ENCODE measurements at places on chromosomes 3 and 15. TPM values are rescaled to one million over a fixed set of nuclear protein-coding genes. Genes with fewer than 3 reads are reported as not detected.

- no peak overlapping the region for H3K4me3 ChIP-seq
- H3K4me1 ChIP-seq, result peaks cover 6% of the 10 kb centered on the region
- peak; percentile 23 for DNase-seq
- no peaks in the 10 kb centered on the region for H3K36me3 ChIP-seq
- no peaks in the 10 kb centered on the region for H3K27me3 ChIP-seq
Observed at GRCh38 chr3:100089812-100090668, 24.3 kb downstream of the FILIP1L start.

DNA sequence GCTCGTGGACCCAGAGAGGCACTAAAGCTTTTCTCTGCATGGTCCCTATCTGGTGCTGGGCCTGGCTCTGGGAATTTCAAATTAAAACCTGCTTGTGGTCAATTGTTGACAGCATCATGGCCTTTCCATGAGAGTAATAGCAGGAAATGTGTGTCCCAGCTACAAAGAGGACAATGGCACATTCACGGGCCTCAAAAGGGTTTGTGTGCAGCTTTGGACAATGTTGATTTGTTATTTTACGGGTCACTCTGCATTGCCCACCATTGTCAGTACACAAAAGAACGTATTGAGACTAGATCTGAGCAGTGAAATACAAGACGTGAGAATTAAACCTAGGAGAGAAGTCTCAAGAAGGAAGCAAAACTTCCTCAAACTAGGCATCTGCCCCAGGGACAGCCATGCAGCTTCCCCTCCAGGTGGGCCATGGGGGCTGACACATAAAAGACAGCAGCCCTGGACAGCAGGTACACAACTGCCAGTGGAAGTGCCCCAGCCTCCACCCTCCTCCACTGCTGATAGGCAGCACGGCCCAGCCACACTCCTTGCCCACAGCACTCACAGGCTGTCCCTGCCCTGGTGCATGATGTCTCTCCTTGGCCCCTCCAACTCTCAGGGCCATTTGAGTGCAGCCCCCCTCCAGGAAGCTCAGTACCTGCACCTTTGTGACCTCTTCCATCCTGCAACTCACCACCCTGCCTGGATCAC, 15.9 kb upstream of the LTF start:
- H3K27me3 ChIP-seq, result no peaks in the 10 kb centered on the region
- H3K4me1 ChIP-seq, result no peaks in the 10 kb centered on the region
- DNase-seq, result no peak
- H3K27ac ChIP-seq, result no peak overlapping the region
- no peaks in the 10 kb centered on the region for H3K36me3 ChIP-seq

DNA sequence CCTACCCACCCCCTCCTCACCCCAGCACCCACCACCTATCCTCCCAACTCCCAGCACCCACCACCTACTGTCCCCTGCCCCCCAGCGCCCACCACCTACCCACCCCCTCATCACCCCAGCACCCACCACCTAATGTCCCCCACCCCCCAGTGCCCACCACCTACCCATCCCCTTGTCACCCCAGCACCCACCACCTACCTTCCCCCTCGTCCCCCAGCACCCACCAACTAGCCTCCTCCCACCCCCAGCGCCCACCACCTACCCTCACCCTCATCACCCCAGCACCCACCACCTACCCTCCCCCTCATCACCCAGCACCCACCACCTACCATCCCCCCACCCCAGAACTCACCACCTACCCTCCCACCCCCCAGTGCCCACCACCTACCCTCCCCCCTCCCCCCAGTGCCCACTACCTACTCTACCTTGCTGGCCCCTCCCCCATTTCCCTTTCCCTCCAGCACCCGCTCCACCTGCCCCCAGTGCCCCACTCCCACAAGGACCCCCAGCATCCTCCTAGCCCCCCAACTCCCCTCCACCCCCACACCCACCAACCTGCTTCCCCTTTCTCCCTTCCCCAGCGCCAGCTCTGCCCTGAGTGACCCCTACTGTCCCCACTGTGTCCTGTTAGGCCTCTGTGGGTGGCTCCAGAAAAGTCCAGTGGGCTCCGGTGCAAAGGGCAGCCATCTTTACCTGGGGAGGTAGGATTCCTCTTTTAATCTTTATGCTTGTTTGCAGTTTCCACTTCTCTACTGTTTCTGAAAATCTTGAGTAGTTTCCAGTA, 1.2 kb downstream of the UROC1 start:
- H3K36me3 ChIP-seq, result no peaks in the 10 kb centered on the region
- DNase-seq, result no peak
- H3K27ac ChIP-seq, result no peak overlapping the region

GRCh38 chr15:91461377-91461776, 361.3 kb downstream of the SV2B start:
- no peak for DNase-seq
- no peaks in the 10 kb centered on the region for H3K4me1 ChIP-seq
- H3K27ac ChIP-seq, result no peak overlapping the region
- no peaks in the 10 kb centered on the region for H3K36me3 ChIP-seq
- no peaks in the 10 kb centered on the region for H3K27me3 ChIP-seq

GRCh38 chr3:10081871-10082270, 26.2 kb downstream of the FANCD2OS start:
- no peaks in the 10 kb centered on the region for H3K27me3 ChIP-seq
- H3K27ac ChIP-seq, result no peak overlapping the region
- no peak overlapping the region for H3K4me3 ChIP-seq

Gene FYTTD1
- 38.4 TPM for total RNA-seq

Gene HOMER2
- total RNA-seq, result 25.4 TPM

DNA sequence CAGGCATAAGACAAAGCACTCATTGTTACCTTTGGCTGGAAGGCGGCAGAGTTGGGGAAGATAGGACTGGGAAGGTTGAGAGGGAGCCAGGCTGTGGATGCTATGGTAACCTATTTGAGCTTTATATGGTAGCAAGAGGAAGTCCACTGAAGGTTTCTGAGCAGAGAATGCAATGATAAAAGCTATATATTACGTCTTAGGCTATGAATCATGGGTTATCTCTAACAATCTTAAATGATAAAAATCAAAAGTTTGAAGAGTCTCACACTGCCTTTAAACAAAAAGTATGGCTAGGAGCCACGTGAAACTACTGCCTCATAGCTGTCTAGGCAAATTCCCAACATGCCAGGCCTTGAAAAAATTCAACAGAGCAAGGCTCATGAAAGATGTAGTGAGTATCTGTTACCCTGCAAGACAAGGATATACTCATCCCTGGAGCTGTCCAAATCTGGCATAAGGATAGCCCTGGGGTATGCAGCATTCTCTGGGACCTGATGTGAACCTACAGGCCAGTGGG, 4.1 kb downstream of the P3H2 start:
- no peak for DNase-seq
- no peak overlapping the region for H3K27ac ChIP-seq
- peaks cover 11% of the 10 kb centered on the region for H3K27me3 ChIP-seq
- no peaks in the 10 kb centered on the region for H3K36me3 ChIP-seq

Gene BAHD1
- 13.7 TPM for total RNA-seq

DNA sequence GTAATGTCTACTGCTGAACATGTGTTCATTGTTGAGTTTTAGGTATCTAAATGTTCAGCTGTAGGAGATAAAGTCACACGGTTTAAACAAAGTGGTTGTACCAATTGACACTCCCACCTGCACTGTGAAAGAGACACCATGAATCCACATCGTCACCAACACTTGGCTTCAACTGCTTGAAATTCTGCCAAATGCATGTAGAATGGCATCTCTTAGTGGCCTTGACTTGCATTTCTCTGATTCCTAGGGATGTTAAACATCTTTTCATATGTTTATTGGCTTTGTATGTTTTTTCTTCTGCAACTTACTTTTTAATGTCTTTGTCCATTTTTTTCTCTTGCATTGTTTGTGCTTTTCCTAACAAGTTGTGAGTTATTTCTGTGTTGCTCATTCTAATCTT, 43.4 kb downstream of the RPLP1 start:
- H3K27me3 ChIP-seq, result no peaks in the 10 kb centered on the region
- DNase-seq, result no peak
- no peak overlapping the region for H3K4me3 ChIP-seq
- peaks cover 24% of the 10 kb centered on the region for H3K4me1 ChIP-seq

DNA sequence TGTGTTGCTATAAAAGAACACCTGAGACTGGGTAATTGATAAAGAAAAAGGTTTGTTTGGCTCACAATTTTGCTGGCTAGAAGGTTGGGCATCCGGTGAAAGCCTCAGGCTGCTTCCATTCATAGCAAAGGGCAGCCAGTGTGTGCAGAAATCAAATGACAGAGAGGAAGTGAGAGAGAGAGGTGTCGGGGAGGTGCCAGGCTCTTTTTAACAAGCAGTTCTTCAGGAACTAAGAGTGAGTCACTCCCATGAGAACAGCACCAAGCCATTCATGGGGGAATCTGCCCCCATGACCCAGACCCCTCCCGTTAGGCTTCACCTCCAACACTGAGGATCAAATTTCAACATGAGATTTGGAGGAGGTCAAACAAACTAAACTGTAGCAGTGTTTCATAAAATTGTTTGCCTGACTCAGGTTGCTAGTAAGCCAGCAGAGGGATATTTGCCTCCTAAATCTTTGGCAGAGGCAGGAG, 4.5 kb upstream of the PARP15 start:
- no peaks in the 10 kb centered on the region for H3K36me3 ChIP-seq
- H3K4me1 ChIP-seq, result peaks cover 6% of the 10 kb centered on the region
- DNase-seq, result peak; percentile 11
- no peak overlapping the region for H3K27ac ChIP-seq
- H3K27me3 ChIP-seq, result peaks cover 16% of the 10 kb centered on the region
- H3K4me3 ChIP-seq, result no peak overlapping the region

Gene PPARG
- 0.50 TPM for total RNA-seq

DNA sequence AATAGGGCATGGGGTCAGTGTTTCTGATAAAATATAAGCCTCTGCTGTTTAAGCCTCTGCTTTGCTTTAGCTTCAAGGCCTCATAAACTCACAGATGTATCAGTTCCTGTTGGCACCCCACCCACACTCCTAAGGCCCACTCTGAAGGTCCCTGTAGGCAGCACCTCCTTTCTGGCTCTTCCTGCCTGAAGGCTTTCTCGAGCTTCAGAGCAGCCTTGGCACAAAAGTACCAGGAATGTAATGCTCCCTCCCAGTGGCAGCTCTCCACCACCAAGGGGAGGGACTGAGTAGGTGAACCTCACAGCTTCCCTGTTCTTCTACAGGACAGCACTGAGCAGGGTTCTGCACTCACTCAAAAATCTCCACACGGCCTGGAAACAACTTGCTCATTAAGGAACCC, 102.2 kb downstream of the ABHD5 start:
- H3K36me3 ChIP-seq, result no peaks in the 10 kb centered on the region
- no peak for DNase-seq
- H3K27me3 ChIP-seq, result no peaks in the 10 kb centered on the region
- H3K4me1 ChIP-seq, result no peaks in the 10 kb centered on the region

DNA sequence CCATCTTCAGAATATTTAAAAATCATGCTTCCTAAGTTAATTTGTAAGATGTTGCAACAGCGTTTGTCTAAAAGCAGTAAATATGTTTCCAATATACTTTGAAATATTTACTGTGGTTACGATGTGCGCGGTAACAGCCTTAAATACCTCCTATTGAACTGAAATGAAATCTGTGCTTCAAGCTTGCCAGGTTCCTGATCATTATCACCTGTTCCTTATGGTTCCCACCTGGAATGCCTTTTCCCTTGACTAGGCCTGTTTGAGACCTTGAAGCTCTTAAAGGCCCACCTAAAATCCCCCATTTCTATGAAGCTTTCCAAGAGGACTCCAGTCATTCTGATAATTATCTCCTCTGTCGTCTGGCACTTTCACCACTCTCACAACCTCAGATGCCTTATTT, 146.7 kb downstream of the NAALADL2 start:
- no peaks in the 10 kb centered on the region for H3K4me1 ChIP-seq
- H3K27ac ChIP-seq, result no peak overlapping the region
- H3K4me3 ChIP-seq, result no peak overlapping the region
- no peaks in the 10 kb centered on the region for H3K27me3 ChIP-seq
- no peaks in the 10 kb centered on the region for H3K36me3 ChIP-seq

DNA sequence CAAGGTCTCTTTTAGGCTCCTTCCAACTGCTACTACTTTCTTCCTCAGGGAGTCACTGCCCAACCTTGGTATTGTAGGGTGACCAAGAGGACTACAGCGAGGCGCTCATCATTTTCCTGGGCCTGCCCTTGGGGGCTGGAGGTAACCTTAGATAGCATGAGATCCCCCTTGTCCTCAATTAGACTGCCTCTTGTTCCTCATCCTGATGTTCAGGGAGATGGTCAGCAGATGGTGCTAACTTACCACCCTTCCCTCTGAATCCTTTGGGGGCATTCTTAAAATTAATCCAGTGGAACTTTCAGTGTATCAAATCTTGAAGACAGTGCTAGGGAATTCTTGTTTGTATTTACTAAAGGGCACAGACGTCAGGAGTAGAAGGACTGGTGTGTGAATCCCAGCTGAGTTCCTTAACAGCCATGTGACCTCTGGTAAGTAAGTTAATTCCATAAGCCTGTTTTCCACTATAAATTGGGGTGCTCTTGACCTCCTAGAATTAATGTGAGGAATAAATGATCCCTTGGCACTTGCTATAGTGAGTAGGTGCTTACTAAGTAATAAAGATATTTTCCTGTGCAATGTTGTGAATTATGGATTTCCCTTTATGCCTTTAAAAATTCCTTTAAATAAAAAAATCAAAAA, 4.1 kb upstream of the CLPX start:
- no peaks in the 10 kb centered on the region for H3K27me3 ChIP-seq
- peak; percentile 70 for DNase-seq
- H3K4me3 ChIP-seq, result no peak overlapping the region
- no peaks in the 10 kb centered on the region for H3K4me1 ChIP-seq
- H3K27ac ChIP-seq, result no peak overlapping the region

GRCh38 chr3:5258526-5258925, 71.0 kb downstream of the EDEM1 start:
- no peaks in the 10 kb centered on the region for H3K36me3 ChIP-seq
- no peaks in the 10 kb centered on the region for H3K27me3 ChIP-seq
- H3K4me1 ChIP-seq, result peaks cover 8% of the 10 kb centered on the region
- DNase-seq, result no peak
- no peak overlapping the region for H3K27ac ChIP-seq

DNA sequence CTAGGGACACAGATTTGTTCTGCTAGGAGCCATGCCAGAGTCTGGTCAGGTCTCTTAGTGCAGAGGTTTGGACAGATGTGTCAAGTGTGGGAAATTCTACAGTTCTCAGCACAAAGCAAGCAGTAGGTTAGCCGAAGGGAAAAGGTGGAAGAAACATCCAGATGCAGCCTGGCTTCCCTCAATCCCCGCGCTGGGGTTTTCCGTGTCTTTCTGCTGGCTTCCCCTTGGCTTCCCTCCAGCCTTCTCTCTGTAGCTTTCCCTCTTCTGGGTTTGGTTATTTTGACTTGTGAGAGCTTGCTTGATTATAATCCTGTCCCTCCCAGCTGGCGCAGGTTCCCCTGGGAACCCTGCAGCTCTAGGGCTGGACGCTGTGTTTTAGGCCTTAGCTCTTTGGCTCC, 4.1 kb downstream of the TF start:
- no peaks in the 10 kb centered on the region for H3K27me3 ChIP-seq
- H3K4me1 ChIP-seq, result no peaks in the 10 kb centered on the region
- no peak for DNase-seq
- no peaks in the 10 kb centered on the region for H3K36me3 ChIP-seq
- no peak overlapping the region for H3K27ac ChIP-seq
- no peak overlapping the region for H3K4me3 ChIP-seq

Gene AQP9
- not detected for total RNA-seq

- H3K36me3 ChIP-seq, result no peaks in the 10 kb centered on the region
- H3K27ac ChIP-seq, result no peak overlapping the region
- no peak overlapping the region for H3K4me3 ChIP-seq
- H3K27me3 ChIP-seq, result no peaks in the 10 kb centered on the region
- H3K4me1 ChIP-seq, result peaks cover 33% of the 10 kb centered on the region
Observed at GRCh38 chr3:181941250-181941649, 229.5 kb downstream of the SOX2 start.
